AG04450 (cell line): ENCODE measurements at places on chromosomes 2 and 18. TPM values are rescaled to one million over a fixed set of nuclear protein-coding genes. Genes with fewer than 3 reads are reported as not detected.
A peak's percentile ranks its signal among the peaks of the same experiment; 100 is the strongest.

GRCh38 chr2:147542351-147542750 is 302.5 kb upstream of the ACVR2A start:
- no peak for DNase-seq

LRRTM1 gene
- not detected in 2 replicates for polyA plus RNA-seq

DNA sequence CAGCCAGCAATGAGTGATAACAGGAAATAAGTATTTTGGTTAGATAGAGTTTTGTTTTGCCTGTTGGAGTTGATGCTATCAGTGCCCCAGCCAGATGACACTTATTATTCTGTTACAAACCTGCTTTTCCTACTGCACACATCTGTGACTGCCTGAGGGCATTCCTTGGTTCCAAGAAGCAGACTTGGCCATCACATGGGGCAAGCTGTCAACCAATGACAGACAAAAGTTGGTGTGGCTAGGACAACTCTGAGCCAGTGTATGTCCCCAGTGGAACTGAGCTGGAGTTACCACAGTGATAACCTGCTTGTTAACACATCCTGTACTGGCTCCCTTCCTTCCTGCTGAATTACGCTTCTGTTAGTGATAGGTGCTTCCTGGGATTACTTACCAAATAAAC is 54.5 kb downstream of the FAM171B start:
- no peak for DNase-seq

DNA sequence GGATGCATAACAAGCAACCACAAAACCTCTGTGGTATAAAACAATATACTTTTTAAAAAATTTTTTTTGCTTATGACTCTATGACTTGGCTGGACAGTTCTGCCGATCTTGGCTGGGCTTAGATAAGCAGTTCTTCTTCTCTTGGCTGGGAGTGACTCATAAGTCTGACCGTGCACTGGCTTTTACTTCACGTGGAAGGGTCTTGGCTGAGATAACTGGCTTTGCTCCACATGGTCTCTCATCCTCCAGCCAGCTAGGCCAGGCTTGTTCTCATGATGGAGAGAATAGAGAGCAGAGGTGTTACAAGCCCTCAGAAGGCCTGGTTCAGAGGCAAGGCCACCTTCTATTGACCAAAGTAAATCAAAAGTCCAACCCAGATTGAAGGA is 178.9 kb upstream of the SERPINE2 start:
- peak; percentile 26 for DNase-seq

- DNase-seq = no peak
Observed at GRCh38 chr2:165567273-165567672, 97.8 kb downstream of the CSRNP3 start.

WDR33 gene
- polyA plus RNA-seq = 43.4 and 54.1 TPM in 2 replicates

DNA sequence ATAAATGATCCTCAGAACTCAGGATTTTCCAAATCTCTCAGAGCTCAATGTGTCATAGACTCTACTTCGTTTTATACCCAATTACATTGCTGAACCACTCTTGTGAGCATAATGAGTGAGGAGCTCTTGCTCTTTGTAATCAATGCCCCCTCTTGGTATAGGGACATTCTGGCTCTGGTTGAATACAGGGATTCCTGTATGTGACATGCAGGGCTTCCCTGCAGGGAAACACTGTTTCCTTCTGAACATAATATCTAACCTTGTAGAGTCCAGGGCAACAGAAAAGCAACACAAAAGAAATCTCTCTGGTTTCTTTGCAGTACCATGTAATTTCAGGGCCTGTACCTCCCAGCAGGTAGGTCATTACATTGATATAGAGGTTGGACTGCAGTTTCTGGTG is 101.5 kb downstream of the CPS1 start:
- no peak for DNase-seq

IL36B gene
- polyA plus RNA-seq = not detected in 2 replicates

POTEC gene
- not detected in 2 replicates for polyA plus RNA-seq

GRCh38 chr2:120133572-120134244 is 89.5 kb downstream of the TMEM185B start:
- no peak for DNase-seq

- DNase-seq = peak; percentile 55
Observed at GRCh38 chr2:237511433-237511832, 24.4 kb downstream of the MLPH start.

GPR39 gene
- polyA plus RNA-seq = 2.9 and 3.6 TPM in 2 replicates

DNA sequence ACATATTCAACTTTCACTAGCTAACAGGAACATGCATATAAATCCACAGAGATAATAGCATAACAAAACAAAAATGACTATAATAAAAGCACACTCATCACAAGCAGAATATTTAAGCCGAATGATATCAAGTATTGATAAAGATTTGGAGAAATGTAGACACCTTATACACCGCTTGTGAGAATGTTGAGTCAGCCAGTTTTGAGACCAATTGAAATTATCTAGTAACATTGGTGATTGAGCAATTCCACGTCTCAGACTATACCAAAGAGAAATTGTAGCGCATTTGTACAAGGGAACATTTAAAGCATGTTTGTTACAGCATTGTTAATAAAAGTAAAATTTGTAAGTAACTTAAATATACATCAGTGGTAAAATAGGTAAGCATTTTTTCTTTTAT is 402.9 kb upstream of the FIGN start:
- DNase-seq = no peak

- DNase-seq = no peak
Observed at GRCh38 chr2:236744716-236745115, 175.1 kb downstream of the ACKR3 start.

RAMP1 gene
- polyA plus RNA-seq = 26.5 and 47.7 TPM in 2 replicates

DNA sequence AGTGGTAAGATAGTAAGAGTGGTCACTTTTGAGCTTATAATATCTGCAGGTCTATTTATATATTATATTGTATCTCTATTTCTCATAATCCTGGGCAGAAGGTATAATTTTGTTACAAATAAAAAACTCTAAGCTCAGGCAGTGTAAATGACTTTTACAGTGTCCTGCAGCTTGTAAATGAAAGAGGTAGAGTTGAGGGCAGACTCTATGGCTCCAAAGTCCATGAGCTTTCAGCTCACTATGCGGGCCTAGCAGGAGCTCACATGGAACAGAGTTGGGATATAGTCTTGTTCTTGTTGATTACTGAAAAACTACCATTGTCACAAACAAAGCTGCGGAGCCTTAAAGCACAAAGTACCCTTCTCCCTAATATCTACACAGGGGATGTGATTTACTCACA is 361.4 kb downstream of the LNPK start:
- DNase-seq = no peak

ASPRV1 gene
- 0.06 and 0.11 TPM in 2 replicates for polyA plus RNA-seq

DNA sequence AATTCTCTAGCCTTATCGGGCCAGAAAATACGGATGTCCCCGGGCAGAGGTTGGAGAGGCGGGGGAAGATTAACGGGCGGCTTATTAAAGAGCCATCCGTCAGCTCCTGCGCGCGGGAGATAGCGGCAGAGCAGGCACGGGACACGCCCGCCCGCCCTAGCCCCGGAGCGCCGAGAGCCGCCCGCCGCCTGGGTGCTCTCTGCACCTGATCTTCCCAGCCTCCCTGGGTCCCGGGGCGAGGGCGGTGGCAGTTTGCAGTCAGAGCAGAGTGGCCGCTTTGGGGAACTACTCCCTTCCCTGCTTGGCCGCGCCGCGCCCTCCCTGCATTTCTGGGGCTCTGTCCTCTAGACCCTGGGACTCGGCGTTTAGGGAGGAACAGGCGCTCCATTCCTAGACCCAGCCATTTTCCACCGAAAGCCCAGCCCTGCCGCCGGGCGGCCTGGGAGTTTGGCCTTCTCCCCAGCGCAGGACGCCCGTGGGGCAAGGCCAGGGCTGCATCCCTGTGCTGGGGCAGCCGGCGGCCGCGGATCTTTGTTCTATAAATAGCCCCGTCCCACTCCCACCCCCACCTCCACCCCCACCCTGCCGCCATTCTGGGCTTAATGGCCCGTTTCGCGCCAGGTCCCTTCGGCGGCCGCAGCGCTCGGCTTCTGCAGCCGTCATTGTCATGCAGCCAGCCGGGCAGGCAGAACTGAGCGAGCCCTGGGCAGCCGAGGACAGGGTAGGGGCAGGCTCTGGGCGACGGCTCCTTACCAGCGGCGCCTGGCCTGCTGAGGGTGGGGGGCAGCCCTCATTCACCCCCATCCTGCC is 6.6 kb downstream of the GAD1 start:
- no peak for DNase-seq
